T-helper 2 cell treated with Interferon-gamma antibody and Interleukin-4, amounts not matched to agents 5 μg/mL and 100 μg/mL, for 36 hours (primary cell): ENCODE measurements at places on chromosomes 12 and 14.

DNA sequence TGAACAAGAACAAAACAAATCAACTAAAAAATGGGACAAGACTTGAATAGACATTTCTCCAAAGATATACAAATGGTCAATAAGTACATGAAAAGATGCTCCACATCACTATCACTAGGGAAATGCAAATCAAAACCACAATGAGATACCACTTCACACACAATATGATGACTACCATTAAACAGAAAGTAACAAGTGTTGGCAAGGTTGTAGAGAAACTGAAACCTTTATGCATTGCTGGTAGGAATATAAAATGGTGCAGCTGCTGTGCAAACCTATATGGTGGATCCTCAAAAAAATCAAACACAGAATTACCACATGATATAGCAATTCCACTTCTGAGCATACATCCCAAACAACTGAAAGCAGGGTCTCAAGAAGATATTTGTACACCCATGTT, 5.2 kb downstream of the SMAGP start:
- no peak for DNase-seq

GRCh38 chr14:91300283-91300895, 55.9 kb upstream of the GPR68 start:
- no peak for DNase-seq

DNA sequence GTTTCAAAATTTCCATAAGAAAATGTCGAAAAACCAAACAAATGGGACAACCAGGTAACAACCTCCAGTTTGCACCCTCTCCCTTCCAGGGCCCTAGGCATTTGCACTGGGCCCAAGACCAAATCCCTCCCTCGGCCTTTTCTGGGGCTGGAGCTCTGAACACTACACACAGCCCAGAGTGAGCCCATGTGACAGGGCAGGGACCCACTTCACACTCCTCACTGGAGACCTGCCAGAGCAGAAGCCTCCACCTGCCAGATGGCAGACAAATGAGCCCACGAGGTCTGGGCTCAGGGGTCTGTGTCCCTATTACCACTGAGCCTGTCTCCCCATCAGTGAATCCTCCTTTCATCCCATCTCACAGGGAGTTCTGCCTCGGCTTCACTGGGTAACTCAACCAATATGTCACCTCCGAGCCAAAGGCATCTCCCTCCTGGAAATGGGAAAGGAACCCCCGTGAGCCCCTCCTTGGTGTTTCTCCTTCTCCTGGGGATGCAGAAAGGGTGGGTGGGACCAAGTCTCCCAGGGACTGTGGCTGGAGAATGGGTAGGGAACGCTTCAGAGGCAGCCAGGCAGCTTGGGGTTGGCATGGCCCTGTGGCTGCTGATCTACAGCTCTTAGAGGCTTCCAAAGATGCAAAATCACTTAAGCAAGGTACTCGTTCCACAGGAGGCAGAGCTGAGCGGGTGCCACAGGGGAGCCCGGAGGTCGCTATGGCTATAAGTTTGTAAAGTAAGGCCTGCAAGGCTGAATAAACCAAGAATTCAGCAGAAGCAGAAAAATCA, 10.6 kb downstream of the VWF start:
- DNase-seq: no peak

DNA sequence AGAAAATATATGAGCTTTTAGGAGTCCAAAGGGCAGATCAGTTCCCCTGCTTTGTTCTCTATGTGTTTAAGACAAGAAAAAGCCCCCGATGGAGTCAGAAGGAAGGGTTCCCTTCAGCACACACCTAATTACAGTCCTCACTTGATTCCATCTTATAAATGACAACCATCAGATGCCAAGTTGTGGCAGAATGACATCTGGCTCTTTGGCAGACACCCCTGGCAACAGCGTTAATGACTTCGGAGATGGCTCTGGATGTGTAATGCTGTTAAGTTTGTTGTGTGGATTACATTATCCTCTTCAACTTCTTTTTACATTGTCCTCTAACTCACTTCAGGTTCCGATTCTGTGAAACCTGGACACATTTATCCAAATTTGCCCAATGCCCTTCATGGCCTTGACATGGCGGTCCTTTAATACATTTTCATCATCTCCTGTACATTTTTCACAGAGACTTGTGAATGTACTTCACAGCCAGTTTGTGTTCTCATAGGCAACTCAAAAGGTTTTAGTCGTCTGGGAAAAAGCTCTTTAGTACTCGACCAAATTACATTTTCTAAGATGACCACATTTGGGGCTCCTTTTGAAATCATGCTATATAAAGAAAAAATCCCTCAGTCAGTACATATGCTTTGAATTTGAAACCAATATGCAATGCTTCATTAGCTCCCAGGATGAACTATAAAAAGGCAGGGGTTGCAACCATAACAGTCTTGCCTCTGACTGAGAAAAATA, 667.8 kb downstream of the NOVA1 start:
- no peak for DNase-seq

DNA sequence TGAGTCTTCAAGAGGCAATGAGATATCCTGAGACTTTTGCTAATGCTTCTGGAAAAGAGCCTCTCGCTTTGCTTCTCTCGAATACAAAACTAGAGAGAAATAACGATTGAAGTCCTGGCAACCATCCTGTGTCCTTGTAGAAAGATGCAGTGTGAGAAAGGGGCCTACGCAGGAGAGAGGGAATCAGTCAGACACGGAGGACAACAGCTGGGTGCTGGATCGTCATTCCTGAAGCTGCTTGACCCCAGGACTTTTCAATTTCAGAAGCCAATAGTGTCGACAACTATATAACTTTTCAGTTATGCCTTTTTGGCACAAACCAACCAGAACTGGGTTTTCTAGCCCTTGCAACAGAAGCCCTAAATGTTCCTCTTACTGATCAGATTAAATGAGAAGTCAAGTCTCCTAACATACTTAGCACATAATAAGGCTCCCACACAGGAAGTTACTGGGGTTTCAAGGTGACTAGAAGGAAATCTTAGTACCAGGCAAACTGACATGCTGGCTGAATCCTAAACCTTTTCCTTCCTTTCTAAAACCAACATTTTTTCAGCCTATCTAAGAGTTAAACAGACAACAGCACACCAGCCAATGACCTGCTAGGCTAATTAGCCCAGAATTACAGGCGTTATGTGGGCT, 755.6 kb downstream of the MED13L start:
- no peak for DNase-seq

DNA sequence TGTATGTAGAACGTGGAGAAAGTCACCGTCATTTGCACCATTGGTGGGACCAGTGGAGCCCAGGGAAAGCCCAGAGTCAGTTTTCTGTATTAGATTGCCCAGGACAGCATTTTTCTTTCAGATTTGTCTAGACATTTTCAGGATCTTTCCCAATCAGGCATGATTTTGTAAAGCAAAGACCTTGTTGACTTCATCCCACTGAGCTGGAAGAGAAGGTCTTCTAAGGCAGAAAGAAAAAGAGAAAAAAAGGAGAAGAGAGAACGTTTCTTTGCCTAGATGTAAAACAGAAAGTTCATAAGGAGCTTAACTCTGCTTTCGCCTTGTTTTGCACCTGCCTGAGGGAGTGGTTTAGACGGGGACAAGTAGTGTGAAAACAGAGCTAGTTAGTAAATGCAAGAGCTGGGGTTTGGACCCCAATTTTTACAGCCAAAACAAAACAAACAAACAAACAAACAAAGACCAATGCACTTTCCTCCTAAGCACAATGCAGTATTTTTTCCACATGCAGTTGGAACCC, 273.1 kb downstream of the ZFP36L1 start:
- DNase-seq: no peak

- no peak for DNase-seq
These were observed 197.5 kb upstream of the FLRT2 start for GRCh38 chr14:85332401-85332800.

DNA sequence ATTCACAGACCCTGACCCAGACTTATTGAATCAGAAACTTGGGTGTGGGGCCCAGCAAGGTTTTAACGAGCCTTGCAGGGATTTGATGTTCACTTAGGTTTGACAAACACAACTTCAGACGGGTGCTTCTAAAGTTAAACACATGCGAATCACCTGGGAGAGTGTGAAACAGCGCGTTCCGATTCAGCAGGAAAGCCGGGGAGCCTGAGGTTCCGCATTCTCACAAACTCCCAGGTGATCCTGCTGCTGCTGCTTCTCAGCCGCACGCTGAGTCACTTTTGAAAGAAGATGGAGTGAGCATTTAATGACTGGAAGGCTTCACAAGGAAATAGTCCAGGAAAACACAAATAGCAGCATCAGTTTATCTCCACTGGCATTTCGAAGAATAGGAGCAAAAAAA, 44.2 kb upstream of the DDX11 start:
- no peak for DNase-seq

- no peak for DNase-seq
These were observed 388.8 kb upstream of the PDE3A start for GRCh38 chr12:19979584-19979983.

DNA sequence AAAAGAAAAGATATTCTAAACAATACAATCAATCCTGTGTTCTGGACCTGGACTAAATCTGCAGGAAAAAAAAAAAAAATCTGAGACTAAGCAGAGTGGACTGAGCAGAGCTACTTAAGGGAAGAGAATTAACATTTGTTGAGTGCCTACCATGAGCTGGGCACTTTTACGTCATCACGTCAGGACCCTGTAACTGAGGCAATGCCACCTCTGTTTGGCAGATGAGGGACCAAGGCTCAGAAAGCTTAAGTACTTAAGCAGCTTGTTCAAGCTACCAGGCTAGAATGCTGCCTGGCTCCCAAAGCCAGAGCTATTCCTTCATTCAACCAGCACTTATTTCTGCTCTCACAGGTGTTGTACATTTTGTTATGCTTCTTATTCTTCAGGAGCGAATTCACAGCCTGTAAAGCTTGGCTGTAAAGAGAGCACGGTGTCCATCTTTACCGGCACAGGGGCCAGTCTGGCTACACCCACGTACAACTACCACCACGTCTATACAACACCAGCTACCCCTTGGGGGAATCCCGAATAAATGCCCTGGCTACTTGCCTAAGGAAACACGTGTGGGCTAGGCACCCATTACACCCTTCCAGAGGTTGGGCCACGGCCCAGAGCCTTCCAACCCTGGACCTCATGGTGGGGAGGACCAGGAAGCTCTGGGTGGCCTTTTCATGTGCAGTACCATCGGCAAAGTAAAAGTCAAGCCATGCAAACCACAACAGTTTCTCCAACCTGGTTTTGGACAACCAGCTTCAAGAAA, 27.0 kb downstream of the TMCC3 start:
- DNase-seq: no peak

DNA sequence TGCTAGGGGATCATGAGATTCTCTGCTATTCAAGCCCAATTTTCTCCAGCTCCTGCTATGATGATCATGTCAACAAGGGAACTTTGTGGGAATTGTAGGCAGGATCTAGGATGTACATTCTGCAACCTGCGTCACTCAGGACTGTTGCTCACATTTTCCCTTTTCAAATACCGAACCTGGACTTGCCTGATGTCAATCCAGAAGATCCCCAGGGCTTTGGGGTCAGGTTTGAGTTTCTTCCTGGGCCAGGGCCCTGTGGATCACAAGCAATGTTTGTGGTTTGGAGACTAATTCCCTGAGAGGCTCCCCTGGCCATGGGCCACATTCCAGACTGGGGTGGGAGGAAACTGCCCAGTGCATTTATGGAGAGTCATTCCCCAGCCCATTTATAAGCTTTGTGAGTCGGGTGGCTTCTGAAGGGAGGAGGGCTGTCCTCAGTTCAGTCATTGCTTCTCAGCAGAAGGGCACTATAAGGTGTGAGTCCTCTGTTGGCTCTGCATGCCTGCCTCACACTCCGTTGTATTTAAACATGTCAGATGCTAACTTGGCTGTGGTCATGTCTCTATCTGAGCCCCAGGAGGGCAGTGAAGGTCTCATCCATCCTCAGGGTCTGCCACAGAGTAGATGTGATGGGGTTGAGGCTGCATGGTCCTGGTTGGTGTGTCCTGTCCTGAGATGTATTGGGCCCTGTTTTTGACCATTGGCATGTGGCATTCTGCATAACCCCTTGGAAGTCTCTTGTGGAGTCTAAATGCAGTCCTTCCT, 6.5 kb downstream of the KRT86 start:
- no peak for DNase-seq

DNA sequence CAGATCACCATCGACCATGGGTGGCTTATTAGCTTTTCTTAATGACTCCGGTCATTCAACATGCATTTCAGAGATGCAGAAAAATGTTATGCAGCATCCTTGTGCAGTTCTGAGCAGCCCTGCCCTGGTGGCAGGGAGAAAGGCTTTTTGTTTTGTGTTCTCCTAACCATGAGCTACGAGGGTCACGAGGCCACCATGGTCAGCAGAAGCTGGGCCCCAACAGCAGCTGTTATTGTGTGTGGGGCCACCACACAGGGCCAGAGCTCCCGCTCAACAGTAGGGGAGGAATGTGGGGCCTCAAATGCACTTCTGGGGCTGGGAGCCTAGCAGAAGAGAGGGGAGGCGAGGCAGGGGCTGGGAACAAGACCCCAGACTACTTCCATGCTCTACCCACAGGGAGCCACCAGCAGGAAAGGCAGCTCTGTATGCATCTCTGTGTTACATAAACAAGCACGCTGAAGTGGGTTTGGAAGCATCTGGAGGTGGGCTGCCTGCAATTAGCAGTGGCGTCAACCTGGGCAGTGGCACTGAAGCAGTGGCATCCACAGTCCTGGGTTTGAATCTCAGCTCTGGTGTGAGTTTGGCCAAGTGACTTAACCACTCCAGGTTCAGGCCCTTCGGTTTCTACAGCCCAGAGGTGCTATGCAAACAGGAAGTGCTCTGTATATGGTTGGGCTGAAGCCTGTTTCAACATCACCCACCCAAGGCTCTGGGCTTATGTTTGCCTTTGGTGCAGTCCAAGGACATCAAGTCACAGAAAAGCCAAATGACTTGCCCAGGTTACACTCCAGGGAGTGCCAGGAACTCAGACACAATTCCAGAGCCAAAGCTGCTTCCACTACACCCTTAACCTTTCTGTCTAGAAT, 16.3 kb downstream of the GLTP start:
- no peak for DNase-seq

DNA sequence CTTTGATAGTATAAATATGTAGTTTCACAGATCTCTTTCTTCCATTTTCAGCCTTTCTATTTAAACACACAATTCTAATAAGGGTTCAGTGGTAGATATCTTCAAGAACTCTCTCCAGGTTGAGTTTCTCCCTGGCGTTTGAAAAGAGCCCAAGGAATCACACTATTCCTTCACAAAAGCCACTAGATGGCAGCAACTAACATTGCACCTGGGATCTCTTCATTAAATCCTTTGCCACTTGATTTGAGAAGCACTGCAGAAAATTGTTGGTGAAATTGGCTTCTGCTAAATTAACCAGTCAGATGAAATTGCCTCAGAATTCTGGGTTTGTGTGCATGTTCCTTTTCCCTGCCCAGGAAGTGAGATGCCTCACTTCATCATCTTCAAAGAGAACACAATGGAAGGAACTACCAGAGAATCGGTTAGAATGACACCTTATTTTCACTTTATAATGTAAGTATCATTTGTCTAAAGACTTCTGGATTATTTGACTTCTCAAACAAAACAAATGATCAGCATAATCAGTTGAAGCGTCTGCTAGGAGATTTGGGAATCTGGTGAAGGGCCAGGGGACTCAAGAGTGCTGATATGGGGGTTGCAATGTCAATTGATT, 6.8 kb downstream of the CCDC198 start:
- no peak for DNase-seq
